Stimulated activated CD8-positive, alpha-beta memory T cell treated with anti-CD3 and anti-CD28 coated beads, Interleukin-15, amount 100 ng/mL, for 1 hour (primary cell): ENCODE measurements at places on chromosomes 12 and 14.

- DNase-seq, result no peak
Observed at GRCh38 chr12:111427417-111428074, 21.8 kb downstream of the SH2B3 start.

DNA sequence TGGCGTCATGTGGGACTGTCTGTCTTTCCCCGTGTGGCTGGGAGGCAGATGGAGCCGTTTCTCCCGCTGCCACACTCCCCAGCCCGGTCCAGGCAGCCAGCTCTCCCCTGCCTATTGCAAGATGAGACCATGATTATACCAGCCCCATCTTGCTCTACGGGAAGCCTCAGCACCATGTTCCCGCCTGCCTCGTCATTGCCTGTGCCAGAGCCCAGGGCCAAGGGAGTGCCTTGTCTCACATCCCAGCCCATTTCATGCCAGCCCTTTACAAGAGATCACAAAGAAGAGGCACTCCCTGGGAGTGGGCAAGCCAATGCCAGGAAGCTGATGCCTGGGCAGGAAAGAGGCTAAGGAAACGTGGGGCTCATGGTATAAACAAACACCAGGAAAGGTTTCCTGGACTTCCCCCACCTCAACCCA lies 23.9 kb downstream of the GPR68 start:
- DNase-seq, result no peak

DNA sequence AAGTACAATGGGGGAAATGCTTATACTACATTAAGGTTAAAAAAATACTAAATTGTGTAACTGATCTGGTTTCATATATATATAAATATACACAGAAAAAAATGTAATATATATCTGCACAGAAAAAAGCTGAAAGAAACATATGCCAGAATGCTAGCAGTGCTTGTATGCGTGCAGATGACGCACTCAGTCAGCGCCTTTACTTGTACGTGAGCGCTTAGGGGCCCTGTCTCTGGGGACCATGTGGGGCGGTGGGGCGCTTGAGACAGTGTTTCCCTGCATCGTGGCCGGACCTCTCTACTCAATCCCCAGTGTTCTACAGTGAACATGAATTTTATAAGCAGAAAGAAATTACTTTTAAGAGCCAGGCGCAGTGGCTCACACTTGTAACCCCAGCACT lies 7.0 kb downstream of the ANKRD9 start:
- DNase-seq, result no peak

GRCh38 chr14:22391908-22392565 lies 197.0 kb downstream of the DAD1 start:
- no peak for DNase-seq

DNA sequence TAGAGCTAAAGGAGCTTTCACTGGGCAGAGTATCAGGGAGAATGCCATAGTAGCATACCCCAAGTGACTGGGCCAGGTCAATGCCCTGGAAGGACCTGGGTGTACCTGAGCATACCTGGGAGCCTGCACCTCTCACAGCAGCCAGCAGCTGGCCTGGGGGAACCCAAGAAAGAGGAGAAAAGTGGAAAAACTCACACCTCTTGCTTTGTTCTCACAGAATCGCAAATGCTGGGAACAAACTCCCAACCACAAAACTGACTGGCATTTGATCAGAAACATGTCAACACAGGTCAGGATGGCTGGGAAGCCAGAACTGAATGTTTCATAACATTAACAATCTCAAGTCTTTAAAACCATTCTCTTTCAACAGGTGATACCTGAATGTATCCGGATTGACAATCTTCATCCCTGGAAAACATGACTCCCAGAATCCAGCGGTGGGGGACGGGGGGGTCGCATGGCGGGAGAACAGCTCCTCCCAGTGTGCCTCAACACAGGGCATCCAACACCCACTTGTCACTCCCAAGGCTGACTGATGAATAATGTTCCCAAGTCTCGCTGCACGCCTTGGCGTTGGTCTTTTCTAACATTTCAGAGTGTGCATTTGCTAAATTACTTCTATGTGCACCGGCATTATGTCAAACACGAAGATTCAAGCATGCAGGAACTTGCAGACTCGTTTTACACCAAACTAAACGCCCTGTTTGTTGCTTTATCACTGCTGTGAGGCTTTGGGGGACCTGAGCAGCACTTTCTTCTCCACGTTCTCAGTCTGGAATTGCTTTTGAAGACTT lies 7.9 kb downstream of the FOXN3 start:
- no peak for DNase-seq

GRCh38 chr12:58425481-58426392 lies 484.4 kb downstream of the ATP23 start:
- DNase-seq, result no peak

GRCh38 chr12:14313379-14314138 lies 51.9 kb upstream of the ATF7IP start:
- no peak for DNase-seq

DNA sequence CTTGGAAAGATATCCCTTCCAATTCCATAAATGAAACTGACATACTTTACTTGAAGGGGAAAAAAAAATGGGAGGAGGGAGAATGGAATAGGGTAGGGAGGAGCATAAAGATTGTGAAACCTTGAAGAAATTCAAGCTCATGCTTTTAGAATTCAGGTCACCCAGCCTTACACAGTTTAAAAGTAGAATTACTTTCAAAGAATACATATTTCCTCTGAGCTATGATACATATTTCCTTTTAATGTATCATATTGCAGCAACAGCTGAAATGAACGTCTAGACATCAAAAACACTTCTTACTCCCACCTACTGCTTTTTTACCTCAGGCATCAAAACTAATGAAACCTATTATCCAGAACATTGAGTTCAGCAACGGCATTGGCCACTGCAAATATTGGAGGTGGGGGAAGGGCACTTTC lies 156.0 kb downstream of the MED13L start:
- DNase-seq, result no peak

GRCh38 chr14:70573050-70573449 lies 27.4 kb downstream of the MED6 start:
- no peak for DNase-seq

DNA sequence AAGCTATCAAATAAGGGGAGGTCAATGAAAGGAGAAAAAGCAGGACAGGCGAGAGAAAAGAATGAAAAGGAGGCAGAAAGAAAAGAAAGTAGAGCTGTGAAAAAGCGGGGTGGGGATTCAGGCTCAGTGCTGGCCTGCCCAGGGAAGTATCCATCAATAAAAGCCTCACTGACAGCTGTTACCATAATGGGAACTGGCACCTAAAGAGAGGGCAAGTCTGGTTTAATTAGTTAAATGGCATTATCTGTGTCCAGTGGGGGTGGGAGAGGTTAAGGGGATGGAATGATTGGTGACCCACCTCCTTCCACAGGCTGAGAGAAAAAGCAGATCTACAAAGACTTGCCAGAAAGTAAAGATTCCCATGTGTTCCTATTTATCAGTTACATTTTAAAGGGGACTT lies 7.4 kb downstream of the SALL2 start:
- no peak for DNase-seq

- no peak for DNase-seq
Observed at GRCh38 chr12:108582978-108583770, 14.7 kb downstream of the TMEM119 start.

GRCh38 chr12:116662612-116663144 lies 75.2 kb downstream of the SPRING1 start:
- DNase-seq, result no peak

GRCh38 chr12:112686373-112686772 lies 105.2 kb upstream of the RPH3A start:
- no peak for DNase-seq

- no peak for DNase-seq
Observed at GRCh38 chr12:6318440-6318879, 8.0 kb downstream of the PLEKHG6 start.

DNA sequence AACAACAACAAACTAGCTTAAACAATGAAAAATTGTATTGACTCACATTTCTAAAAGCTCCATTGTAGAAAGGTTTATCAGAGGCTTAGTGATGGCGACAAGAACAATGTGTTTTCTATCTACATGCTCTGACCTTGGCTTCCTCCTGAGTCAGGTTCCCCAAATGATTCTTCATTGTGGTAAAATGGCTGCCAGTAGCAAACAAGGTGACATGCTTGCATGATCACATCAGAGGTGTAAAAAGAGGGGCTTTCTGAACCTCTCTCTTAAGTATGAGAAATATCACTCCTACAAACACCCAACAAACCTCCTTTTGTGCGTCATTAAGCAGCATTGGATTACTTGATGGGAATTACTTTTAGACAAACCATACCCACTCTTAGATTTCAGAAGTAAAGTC lies 252.4 kb upstream of the SYT1 start:
- DNase-seq, result no peak

GRCh38 chr12:102438047-102438826 lies 42.1 kb downstream of the IGF1 start:
- no peak for DNase-seq
